ENCODE measurements at places on chromosomes 6 and 20. TPM values are rescaled to one million over a fixed set of nuclear protein-coding genes. Genes with fewer than 3 reads are reported as not detected.
A peak's percentile ranks its signal among the peaks of the same experiment; 100 is the strongest.

DNA sequence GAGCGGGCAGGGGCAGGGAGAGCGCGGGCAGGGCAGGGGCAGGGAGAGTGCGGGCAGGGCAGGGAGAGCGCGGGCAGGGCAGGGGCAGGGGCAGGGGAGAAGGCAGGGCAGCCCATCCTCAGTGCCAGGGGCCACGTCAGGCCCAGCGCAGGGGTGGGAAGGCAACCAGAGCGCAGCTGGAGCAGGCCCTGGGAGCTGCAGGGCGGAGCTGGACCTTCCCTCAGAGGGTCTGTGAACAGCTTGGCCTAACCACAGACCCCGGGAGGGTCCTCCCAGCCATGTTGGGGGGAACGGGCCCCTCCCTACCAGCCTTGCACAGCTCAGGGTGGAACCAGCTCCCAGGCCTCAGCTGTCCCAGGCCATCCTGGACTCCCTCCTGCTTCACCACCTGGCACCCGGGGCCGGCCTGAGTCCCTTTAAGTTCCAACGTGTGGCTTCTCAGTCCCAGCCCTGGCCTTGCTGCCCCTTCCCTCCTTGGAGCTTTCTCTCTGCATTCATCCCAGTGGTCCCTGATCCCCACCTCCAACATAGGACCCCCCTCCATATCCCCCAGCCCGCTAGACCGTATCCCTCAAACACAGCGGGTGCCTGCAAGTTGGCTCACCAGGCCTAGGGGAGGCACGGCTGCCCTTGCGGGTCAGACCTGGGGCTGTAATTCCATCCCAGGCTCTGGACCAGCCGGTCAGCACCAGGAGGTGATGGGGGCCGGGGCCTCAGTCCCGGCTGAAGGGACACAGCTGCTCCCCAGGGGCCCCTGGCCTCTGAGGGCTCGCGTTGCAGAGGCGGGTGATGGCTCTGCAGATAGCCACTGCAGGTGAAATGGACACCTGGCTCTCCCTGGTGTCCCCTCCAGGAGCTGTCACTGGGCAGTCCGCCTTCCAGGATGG, 5.6 kb upstream of the ZBTB46 start:
- no peak for DNase-seq

DNA sequence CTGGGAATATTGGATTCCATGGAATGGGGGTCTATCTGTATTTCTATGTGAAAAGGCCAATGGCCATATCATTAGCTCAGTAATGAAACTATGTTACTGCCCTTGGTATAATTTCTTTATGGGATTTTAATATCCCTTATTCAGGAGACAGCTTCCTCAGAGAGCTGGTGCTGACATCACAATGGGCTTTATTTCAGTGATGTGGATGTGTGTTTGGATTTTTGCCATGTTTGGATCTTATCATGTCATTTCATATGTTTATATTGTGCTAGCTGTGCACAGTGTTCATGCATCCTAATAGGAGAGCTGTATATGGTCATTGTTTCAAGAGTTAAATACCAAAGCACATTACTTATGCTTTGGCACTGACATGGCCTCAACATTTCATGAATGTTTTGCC, 806.1 kb upstream of the MAP3K7 start:
- no peak for DNase-seq

- DNase-seq, result no peak
Measured at GRCh38 chr20:18019068-18019467, 38.6 kb downstream of the OVOL2 start.

DNA sequence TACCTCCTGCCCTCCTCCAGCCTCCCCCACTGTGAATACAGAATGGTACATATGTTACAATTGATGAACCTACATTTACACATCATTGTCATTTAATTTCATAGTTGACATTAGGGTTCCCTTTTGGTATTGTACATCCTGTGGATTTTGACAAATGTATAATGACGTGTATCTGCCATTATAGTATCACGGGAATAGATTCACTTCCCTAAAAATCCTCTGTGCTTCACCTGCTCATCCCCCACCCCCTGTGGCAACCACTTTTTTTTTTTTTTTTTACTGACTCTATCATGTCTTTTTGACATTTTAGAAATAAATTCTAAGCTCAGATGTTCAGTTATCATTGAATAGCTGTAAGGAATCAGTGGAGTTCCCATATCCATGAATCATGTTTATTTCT, 30.4 kb downstream of the HECA start:
- no peak for DNase-seq

- no peak for DNase-seq
Measured at GRCh38 chr6:136523196-136523595, 27.0 kb downstream of the MAP7 start.

DNA sequence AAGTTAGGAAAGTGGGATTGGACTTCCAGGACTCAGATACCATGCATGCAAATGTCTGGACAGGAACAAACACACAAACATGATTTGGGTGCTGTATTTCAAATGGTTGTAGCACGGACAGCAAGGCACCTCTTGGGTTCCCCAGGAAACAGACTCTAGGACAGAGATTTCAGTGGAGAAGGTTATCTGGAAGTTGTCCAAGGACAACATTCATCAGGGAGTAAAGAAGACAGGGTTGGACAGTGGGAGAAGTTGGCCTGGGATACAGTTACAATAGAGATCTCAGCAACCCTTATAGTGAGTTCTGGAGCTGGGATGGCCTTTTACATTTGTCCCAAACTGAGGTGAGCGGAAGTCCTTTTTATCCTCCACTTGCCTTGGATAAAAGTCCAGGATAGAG, 19.8 kb upstream of the TINAG start:
- no peak for DNase-seq

The DEFB115 gene
- total RNA-seq, result not detected

DNA sequence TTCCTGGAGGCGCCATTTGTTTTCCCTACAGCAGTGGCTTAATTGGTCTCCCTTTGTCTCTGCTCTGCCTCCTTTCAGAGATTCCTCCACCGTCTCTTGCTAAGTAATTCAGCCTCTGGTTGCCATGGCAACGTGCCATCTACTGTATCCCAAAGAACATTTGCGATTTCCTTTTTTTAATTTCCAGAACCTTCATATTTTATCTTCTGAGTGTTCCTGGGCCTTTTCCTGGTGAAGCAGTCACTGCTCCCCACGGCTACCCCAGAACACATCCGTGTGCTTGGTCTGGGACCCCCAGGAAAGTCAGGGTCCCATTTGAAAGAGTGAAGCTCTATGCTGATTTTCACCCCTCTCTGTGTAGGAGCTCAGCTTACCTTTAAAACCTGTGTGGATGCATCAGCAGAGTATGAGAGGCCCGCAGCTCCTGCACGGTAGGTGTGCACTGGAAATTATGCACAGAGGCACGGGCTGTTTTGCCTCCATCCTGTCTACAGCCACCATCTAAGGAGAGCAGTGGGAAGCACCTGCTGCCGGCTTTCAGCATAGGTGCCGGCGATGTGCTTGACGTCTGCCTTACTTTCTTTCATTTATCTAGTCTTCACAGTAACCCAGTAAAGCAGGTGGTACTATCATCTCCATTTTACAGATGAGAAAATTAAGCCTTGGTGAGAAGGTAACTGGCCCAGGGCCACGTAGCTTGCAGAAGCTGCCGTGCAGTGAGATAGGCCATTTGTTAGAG, 122.8 kb downstream of the SYCP2 start:
- DNase-seq, result no peak

The MUCL3 gene
- not detected for total RNA-seq

GRCh38 chr6:166472636-166473035, 89.9 kb upstream of the MPC1 start:
- no peak for DNase-seq

- DNase-seq, result peak; percentile 98
Measured at GRCh38 chr6:15417811-15418210, 171.9 kb downstream of the JARID2 start.

- DNase-seq, result no peak
Measured at GRCh38 chr20:18255526-18255925, 32.8 kb upstream of the ZNF133 start.

The WFDC12 gene
- total RNA-seq, result not detected

DNA sequence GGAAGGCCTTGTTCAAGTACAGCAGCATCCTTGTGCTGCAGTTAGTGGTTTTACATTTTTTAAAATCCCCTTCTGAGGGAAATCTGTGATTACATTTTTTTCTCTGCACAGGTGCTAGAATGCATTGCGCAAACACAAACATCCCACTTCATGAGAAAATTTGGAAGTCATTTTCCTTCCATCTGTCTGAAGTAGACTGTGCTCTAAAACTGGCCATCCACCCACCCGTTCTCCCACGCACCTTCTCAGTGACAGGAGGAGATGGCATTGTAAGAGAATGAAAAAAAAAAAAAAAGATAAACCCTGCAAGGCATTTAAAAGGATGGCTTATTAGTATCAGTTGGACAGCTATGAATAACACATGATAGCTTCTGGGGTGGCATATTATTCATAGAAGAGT, 65.0 kb downstream of the SOBP start:
- no peak for DNase-seq

DNA sequence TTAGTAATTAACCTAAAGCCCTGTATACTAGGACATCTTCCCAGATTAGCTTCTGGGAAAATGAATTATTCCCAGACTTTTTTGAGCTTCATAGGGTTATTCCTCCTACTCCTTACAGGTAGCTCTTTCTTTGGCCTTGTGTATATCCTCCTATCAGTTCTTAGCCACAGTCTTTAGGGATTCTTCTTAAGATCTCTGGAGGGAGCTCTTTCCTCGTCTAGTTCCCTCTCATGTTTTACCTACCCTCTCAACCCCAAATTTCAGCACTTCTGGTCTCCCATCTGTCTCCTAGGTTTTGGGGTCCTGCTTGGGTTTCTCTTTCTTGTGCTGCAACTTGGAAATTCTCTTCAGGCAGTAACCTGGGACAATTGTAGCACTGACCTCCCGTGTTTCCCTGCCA, 46.4 kb upstream of the SLC35B3 start:
- DNase-seq, result no peak

GRCh38 chr6:139659196-139659595, 284.7 kb upstream of the CITED2 start:
- DNase-seq, result no peak

The ZSCAN9 gene
- 12.6 TPM for total RNA-seq

GRCh38 chr6:89243331-89243629, 26.1 kb upstream of the GABRR1 start:
- DNase-seq, result no peak

GRCh38 chr6:70860920-70861319, 95.9 kb downstream of the B3GAT2 start:
- DNase-seq, result no peak

- no peak for DNase-seq
Measured at GRCh38 chr6:3768502-3768901, 17.0 kb upstream of the PXDC1 start.

DNA sequence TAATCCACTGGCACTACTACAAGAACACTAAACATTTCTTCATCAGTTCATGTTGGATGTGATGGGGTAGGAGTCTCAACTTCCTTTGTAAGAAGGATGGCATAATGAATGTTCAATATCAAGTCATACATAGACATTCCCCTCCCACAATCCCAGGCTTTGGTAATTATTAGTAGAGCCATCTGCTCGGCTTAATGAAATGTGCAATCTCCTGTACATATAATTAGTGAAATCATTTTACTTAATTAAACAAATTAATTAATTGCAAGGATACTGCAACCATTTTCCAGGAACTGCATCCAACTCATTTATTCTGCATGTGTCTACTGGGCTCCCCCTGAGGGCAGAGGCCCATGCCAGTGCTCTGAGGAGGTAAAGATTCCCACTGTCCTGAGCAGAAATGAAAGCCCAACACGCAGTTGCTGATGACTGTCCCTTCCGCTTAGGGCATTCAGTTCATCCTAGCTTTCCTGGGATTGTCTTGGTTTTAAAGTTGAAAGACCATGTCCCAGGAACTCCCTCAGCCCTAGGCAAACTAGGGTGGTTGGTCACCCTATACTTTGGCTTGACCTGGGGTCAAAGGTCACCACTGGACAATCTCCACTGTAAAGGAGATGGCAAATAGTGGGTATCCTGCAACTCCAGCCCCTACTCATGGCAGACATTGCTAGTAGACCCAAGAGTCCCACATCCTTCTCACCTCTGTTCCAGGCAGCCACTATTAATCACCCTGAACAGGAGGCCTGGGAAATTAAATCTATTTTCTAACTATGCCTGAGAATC, 109.8 kb downstream of the TRERF1 start:
- no peak for DNase-seq

The TRMT11 gene
- 19.5 TPM for total RNA-seq

DNA sequence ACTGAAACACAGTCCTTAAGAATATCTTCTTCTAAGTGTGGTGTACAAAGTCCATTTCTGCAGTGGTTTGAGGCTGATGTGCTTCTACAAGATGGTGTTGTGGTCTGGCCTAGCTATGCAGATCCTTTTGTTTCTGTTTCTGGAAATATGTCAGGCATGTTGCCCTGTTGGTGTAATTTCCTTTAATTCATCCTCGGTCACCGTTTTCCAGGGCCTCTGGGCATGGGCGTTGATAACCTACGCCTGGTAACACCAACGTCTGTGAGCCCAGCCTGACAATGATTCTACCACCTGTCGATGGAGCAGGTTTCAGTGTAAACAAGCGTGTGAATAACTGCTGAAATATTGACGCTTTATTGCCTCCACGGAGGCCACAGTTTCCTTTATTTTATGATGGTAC, 33.3 kb upstream of the AFDN start:
- DNase-seq, result no peak

The SYNGAP1 gene
- total RNA-seq, result 4.2 TPM

DNA sequence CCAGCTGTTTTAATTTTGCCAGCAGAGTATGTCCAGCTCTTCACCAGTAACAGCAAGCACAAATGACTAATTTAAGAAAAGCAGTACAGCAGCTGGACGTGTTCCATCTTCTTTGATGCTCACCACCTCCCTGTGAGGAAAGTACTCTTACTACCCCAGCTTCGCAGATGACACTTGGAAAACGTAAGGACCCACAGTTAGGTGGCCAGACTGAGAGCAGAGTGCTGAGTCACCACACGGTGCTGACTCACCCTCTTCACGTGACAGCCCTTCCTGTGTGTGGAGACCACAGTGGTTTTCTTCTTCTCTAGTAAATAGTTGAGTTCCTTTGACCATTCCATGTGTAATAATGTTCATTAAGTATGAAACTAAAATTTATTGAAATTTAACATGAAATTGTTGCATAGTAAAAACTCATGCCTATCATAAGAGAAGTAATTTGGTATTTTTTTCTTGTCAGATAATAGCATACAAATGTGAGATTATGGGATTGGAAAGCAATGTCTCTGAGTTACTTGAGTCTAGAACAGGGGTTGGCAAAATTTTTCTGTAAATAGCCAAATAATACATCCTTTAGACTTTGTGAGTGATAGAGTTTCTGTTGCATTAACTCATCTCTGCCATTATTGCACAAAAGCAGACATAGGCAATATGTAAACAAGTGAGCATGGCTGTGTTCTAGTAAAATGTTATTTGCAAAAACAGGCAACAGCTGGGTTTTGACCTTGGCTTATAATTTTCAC, 76.6 kb downstream of the SLX4IP start:
- DNase-seq, result peak; percentile 98
